Activated B cell treated with CpG ODN at 0.5 μM for 24 hours (primary cell): ENCODE measurements at places on chromosomes 16 and 17.

DNA sequence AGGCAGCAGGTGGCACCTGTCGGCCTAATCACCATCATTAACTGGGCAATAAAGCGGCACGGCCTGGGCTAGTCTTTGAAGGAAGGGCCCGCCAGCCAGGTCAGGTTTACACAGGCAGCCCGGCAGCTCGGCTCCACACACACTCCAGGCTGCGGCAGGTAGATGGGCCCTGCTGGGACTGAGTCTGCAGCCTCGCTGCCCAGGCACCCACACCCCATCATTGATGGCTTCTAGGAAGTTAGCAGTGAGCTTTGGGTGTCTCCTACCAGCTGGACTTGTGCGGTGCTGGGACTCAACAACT lies 6.8 kb upstream of the FOXN1 start:
- DNase-seq, result no peak

DNA sequence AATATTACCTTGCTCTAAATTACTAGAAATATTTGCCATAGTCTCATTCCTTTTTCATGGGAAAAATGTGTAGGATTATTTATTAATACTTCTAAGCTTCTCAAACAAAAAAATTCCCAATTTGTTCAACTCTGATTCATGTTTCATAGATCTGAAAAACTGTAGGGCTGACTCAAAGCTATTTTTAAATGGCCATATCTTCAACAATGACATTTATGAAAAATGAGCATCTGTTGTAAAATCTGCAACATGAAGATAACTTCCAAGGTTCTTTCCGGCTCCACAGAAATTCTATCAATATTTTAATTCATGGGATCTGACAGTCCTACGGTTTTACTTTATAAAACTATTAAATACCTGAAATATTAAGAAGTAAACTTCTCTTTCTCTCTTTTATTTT lies 192.7 kb upstream of the KCNJ16 start:
- no peak for DNase-seq

GRCh38 chr17:80291691-80292487 lies 31.2 kb downstream of the RNF213 start:
- no peak for DNase-seq

DNA sequence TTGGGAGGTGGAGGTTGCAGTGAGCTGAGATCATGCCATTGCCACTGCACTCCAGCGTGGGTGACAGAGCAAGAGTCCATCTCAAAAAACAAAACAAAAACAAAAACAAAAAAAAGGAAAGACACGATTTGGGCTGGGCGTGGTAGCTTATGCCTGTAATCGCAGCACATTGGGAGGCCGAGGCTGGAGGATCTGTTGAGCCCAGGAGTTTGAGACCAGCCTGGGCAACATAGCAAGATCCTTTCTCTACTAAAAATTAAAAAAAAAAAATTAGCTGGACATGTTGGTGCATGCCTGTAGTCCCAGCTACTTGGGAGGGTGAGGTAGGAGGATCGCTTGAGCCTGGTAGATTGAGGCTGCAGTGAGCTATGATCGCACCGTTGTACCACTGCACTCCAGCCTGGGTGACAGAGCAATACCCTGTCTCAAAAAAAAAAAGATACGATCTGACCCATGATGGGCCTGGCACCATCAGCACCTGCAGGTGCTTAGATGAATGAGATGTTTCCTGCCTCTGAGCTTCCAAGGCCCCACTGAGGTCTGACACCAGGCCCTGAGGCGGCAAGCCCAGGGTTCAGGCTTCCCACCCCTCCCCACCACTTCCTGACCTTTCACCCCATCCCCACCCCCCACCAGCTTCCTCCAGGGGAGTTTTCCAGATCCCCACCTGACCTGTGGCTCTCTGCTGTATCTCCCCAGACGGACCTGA lies 21.7 kb downstream of the ATP2A1 start:
- no peak for DNase-seq

DNA sequence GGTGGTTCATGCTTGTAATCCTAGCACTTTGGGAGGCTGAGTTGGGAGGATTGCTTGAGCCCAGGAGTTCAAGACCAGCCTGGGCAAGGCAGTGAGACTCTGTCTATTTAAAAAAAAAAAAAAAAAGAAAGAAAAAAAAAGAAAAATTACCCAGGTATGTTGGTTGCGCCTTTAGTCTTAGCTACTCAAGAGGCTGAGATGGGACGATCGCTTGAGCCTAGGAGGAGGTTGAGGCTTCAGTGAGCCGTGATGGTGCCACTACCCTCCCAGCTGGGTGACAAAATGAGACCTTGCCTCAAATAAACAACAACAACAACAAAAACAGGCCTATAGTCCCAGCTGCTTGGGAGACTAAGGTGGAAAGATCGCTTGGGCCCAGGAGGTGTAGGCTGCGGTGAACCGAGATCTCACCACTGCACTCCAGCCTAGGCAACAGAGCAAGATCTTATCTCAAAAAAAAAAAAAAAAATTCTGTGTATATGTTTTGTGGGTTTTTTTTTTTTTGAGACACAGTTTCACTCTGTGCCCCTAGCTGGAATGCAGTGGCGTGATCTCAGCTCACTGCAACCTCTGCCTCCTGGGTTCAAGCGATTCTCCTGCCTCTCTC lies 12.5 kb upstream of the ANKRD40CL start:
- no peak for DNase-seq

GRCh38 chr17:27475070-27475673 lies 18.9 kb downstream of the KSR1 start:
- no peak for DNase-seq

DNA sequence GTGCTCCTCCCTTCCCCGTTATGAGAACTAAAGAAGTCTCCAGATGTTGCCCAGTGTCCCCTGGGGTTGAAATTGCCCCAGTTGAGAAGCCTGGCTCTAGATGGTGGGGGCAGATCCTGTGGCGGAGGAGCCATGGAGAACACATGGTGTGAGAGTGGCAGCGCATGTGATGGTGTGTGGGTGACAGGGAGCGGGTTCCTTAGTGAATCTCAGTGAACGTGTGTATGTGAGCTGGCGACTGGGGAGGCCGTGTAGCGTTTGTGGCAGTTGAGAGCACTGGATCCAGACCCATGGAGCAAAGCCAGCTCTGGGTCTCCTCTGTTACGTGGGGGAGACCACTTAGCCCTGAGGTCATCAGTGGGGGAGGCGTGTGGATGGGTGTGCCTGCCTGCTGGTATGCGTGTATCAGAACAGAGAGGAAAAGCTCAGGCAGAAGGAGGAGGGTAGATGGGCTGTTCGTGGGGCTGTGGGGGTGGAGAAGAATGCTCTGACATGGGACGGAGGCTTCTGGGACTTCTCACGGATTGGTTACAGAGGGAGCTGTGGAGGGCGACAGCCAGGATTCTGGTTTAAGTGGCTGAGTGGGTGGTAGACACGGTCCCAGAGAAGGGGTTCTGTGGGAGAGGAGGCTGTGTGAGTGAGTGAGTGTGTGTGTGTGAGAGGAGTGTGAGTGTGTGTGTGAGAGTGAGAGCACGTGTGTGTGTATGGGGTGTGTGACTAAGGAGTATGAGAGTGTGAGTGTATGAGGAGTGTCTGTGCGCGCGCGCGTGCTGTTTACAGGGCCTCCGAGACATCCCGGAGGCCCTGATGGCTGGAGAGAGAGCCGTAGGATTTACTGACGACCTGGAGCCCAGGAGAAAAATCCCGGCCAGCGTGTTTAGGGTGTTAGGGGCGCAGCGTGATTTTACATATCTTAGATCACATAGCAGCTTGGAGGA lies 193.8 kb downstream of the SNX29 start:
- DNase-seq, result no peak

DNA sequence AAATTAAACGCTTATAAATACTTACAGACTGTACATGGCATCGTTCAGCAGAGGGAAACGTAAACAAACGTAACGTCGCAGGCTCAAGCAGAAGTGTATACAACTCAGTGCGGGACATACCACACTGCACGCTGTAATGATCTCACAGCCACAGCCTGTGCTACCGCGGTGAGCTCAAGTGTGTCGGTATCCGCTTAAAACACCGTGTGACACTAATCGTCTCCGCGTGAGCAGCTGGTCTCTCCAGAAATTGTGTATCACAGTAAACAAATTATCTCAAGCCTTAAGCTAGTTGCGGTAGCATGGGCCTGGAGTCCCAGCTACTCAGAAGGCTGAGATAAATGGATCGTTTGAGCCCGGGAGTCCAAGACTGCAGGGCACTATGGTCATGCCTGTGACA lies 115.3 kb downstream of the ANKRD11 start:
- DNase-seq, result peak; percentile 32

- DNase-seq, result peak; percentile 44
Observed at GRCh38 chr17:58504826-58505351, 9.5 kb downstream of the MTMR4 start.

DNA sequence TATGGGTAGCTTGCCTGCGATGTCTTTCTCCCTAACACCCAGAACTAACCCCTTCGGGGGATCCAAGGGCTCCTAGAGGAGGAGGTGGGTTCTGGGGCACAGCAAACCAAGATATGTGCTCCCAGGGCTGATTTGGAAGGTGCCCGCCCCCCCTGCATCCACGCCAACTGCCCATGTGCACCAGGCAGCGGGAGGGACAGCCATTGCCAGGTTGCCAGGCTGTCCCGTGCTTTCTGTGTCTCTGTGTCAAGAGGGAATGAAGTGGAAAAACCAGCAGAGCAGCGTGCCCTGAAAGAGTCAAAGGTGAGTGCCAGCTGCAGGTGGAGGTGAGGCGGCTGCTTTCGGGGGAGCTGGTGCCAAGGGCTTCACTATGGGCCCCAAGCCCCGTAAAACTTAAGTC lies 6.4 kb downstream of the TEKT5 start:
- DNase-seq, result no peak

DNA sequence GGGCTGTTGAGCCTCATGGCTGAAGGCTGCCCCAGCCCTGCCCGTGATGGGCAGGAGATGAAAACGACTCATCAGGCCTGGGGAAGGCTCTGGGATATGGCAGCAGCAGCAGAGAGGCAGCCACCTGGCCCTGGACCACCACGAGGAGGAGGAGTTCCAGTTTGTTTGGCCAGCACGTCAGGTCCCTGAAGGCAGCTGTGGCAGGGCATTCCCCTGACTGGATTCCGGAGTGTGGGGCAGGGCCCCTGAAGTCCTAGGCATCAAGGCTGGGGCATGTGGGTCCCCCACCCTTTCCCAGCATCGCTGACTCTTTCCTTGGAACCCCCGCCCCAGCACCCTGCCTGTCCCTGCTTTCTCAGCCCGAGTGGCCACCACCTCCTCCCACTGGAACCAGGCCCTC lies 197.4 kb downstream of the ZNF423 start:
- DNase-seq, result no peak

GRCh38 chr17:48502312-48502711 lies 28.5 kb downstream of the HOXB1 start:
- no peak for DNase-seq

DNA sequence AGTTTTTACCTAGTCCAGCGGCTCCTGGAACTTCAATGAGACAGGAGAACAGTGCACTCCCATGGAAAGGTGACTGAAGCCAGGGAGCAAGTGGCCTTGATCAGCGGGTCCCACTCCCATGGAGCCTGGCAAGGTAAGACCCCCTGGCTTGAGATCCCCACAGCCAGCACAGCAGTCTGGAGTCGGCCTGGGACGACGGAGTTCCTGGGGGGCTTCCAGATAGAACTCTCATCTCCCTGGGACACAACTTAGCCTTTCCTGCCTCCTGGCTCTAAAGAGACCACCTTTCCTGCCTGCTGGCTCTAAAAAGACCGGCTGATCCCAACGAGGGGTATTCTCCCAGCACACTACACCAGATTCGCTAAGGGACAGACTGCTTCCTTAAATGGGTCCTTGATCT lies 1279.0 kb upstream of the GOT2 start:
- DNase-seq, result no peak

- DNase-seq, result no peak
Observed at GRCh38 chr17:51685287-51685909, 425.1 kb downstream of the UTP18 start.

GRCh38 chr17:77854083-77854758 lies 104.3 kb upstream of the TNRC6C start:
- DNase-seq, result no peak

DNA sequence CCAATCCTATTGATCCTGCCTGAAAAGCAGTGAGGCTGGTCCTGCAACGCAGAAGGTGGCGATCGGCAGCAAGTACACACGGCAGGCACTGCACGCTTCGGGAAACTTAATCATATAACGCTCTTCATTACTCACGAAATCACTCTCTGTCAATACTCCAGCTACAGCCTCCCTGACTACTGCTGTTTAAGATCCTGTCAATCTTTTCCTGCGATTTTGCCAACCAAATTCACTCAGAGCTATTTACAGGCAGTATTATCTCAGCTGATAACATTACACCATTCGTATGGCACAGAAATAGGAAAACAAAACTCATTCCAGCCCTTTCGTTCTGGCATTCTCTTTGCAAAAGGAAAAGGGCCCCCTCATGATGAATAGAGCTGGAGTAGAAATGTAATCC lies 262.4 kb upstream of the CDH8 start:
- DNase-seq, result no peak

- DNase-seq, result no peak
Observed at GRCh38 chr16:59634004-59634579, 900.0 kb upstream of the GOT2 start.

GRCh38 chr16:10745841-10746240 lies 2.2 kb downstream of the NUBP1 start:
- DNase-seq, result no peak

DNA sequence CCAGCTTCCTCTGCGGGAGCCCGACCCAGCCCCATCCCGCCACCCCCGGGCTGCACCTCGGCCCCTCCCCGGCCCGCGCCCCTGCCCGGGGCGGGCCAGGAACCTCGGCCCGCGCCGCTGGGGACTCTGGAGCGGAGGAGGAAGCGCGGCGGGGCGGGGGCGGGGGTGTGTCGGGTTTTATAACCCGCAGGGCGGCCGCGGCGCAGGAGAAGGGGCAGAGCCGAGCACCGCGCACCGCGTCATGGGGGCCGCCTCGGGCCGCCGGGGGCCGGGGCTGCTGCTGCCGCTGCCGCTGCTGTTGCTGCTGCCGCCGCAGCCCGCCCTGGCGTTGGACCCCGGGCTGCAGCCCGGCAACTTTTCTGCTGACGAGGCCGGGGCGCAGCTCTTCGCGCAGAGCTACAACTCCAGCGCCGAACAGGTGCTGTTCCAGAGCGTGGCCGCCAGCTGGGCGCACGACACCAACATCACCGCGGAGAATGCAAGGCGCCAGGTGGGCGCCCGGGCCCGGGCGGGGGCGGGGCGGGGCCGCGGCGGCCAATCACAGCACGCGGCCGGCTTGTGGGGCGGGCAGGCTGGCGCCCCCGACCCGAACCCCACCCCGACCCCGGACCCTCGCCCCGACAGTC lies at the start of gene ACE:
TSS of gene ACE (plus strand) at position 208 of the 626 bp plus-strand sequence. CDS start at position 242, 34 bp downstream.
- DNase-seq, result peak; percentile 35

- DNase-seq, result no peak
Observed at GRCh38 chr17:28760601-28761562, 17.1 kb downstream of the TRAF4 start.

DNA sequence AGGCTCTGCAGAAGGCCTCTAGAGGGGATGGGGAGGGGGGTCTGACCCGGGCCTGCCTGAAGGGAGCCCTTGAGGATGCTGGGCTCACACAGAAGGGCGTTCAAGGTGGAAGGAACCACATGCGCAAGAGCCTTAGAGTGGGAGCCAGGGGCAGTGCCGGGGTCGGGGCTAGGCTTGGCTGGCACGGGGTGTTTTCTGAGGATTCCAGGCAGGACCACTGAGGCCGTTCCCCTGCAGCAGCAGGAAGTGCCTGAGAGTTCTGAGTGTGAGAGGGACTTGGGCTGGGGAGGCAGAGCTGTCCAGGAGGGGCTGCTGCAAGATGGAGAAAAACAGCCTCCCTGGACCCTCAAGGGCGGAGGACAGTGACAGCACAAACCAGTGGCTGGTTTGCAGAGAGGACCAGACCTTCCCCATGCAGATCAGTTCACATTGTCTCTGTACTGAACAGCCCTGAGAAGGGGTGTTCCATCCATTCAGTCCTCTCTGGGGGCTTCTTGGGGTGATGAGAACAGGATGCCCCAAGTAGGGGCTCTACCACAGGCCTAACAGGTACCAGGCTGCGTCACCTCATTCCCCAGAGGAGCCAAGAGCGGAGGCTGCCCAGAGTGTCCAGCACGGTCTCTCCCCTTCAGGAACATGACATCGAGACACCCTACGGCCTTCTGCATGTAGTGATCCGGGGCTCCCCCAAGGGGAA lies 3.4 kb downstream of the NDRG4 start:
- no peak for DNase-seq
